ENCODE measurements at places on chromosomes 7 and 10.

DNA sequence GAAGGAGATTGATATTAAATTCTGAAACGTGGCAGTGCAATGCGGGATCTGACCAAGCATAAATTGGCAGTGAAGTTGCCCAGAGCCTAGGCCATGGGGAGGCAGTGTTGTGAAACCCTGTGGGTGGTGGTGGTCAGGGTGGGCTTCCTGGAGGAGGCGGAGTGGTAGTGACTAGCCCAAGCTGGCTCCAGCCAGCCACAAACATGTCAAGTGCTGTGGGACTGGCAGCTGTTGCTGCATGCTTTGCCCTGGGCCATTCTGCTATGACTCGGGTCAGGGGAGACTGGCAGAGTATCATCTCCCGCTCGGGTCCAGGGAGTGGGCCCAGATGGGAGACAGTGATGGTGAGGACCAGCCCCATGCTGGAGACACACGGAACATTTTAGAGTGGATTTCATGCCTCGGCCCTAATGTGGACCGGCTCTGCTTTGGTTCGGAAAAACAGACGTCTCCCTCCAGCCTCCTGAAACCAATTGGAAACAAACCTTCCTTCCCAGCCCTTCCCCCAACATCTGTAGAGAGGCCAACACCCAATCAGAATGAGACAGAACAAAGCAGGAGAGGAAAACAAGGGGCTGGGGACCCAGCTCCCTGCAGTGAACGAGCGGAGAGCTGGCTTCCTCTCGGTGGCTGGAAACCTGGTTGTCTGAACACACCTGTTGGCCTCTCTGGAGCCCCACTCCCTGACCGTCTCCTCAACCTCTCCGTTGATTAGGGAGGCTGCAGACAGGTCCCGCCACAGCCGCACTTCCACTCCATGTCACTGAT is 58.2 kb downstream of the TMEM270 start:
- DNase-seq: no peak

- DNase-seq: no peak
Measured at GRCh38 chr10:45373576-45374349, at the start of gene ALOX5. ALOX5 (plus strand) TSS chr10:45374216; CDS start chr10:45374280, 64 bp downstream.

- peak; percentile 36 for DNase-seq
Measured at GRCh38 chr7:83413831-83414230, 235.1 kb downstream of the SEMA3E start.

DNA sequence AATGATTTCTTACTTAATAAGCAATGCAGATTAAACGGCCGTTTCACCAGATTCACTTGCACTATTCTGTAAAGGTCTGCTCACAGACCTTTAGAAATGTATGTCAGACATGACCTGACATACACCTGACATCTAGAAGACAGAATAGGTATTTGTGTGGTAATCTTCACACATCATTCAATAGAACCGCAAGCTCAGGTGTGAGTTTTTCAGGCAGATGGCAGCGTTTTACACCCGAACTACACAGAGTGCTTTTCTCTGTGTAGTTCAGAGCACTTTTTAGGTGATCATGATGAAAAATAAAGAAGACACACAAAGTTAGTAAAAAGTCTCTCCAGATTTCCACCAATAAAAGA is 63.2 kb downstream of the PRKCQ start:
- no peak for DNase-seq

DNA sequence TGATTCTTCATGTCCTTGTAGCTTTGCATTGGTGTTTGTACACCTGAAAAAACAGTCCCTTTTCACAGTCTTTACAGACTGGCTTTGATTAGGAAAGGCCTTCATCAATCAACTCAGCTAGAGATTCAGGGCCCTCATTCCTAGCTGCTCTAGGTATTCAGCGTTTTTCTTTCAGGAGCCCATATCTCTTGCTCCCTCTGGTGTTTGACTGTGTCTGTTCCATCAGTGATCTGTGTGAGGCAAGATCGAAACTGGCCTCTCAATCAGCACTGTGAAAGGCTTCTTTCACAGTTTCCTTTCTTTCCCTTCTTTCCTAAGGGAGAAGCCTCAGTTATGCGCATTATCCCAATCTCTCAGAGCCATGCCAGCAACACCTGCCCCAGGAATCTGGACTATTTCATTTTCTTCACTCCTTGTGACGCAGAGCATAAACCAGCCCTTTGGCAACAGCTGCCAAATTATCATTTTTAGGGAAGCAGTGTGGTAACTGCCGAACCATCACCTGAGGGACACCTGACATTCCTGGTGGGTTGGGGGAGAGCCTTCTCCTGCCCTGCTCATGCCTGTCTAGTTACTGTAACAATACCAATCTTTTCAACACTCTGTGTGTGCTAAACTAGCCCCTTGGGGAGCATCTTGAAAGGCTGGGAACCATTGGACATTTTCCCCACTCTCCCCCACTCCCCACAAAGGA is 75.7 kb upstream of the CCDC71L start:
- peak; percentile 90 for DNase-seq

DNA sequence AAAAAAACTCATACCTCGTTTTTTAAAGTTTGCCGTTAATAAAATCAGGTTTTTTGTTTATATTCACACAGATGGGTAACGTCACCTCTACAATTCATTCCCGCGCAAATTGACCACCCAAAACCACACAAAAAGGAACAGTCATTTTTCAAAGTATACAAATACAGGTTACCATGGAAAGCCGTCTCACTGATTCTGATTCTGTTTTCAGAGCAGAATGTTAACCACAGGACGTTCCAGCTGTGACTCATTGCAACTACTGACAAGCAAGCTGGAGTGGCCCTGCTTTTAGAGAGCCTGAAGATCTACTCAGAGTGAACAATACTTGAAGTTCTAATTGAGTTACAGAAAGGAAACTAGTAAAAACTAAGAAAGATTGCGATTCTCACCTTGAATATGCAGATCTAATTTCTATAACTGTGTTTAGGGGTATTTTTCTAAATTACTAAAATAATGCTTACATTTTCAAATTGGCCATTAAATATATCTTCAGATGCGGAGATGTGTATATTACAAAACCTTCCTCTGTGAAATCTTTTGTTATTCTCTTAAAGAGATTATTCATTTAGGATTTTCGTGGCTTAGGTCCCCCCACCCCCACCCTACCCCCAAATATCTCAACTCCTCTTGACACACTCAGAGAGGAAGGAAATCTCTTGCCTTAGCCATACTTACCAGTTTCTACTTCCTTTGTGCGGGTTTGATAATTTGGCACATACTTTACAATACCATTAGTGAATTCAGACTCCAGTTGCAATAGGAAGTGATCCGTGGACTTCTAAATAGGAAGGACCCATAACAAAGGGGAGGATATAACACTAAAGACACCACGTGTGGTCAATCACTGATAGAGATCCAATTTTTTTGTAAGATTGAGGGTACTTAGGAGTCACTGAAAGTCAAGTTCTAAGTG is 106.0 kb downstream of the CUBN start:
- DNase-seq: peak; percentile 100

DNA sequence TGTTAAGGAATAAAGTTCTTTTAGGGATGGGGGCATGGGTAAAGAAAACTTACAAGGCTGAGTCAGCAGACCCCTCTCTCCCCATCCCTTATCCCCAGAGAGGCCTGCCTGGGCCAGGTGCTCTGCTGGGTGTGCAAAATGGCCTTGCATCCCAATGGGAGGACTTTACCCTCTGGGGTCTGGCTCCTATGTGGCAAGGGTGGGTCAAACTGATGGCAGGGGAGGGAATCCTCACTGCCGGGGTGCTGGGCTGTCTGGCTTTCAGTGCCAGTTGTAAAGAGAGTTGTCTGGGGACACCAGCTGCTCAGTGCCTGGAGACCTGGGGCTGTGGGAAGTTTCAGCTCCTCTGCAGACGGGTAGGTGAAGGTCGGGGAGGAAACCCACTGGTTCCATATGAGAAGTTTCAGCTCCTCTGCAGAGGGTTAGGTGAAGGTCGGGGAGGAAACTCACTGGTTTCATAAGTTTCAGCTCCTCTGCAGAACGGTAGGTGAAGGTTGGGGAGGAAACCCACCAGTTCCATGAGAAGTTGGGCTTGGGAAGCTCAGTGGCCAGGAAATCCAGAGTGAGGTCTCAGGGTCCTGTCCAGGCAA is 127.2 kb upstream of the PODXL start:
- DNase-seq: no peak

- DNase-seq: peak; percentile 96
Measured at GRCh38 chr10:112461029-112461887, 14.2 kb downstream of the VTI1A start.

DNA sequence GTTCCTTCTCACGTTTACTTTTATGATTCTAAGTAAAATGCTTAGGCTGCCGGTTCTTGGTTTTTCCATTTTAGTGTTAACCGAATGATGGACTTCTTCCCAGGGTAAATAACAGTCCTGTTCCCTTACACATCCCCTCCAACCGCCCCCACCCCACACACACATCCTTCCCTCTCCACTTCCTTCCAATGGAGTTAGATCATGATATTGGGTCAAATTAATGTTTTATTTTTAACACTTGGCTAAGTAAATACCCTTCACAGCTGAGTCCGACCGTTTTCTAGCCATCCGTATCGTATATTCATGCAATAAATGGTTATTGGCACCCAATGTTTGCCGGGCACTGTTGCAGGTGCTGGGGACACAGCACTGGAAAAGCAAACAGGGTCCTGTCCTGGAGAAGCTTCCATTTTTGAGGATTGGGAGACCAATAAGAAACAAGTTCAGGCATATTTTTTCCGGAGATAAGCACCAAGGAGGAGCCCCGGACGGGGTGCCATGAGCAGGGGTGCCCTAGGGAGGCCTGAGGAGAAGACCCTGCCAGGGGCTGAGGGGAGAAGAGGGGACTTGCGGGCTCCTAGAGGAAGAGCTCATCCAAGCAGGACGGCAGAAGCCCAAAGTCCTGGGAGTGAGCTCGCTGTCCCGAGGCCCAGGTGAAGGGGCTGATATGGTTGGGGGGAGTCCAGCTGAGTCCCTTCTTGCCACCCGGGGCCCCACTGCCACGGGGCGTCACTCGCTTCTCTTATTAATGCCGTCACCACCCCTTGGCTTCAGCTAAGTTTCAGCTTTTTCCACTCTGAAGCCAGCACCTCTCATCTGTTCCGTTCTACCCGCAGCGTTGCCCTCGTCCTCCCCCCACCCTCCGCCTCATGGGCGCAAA is 126.0 kb upstream of the RET start:
- DNase-seq: no peak

GRCh38 chr7:157896774-157897555 is 560.2 kb downstream of the DNAJB6 start:
- DNase-seq: no peak

DNA sequence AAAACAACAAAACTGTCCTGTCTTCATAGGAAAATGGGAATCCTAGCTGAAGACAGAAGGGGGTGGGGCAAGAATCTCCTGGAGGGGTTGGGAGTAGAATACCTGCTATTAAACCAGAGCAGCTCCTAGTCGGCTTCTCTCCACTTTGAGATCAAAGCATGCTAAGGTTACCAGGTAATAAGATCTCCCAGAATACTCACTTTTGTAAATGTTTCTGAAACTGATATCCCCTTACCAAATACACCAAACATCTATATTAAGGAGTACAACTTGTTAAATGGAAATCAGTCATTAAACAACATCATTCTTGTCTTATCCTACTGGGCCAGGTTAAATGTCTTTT is 29.5 kb upstream of the DAGLB start:
- DNase-seq: no peak

- DNase-seq: no peak
Measured at GRCh38 chr10:102769375-102770107, 25.8 kb downstream of the WBP1L start.

DNA sequence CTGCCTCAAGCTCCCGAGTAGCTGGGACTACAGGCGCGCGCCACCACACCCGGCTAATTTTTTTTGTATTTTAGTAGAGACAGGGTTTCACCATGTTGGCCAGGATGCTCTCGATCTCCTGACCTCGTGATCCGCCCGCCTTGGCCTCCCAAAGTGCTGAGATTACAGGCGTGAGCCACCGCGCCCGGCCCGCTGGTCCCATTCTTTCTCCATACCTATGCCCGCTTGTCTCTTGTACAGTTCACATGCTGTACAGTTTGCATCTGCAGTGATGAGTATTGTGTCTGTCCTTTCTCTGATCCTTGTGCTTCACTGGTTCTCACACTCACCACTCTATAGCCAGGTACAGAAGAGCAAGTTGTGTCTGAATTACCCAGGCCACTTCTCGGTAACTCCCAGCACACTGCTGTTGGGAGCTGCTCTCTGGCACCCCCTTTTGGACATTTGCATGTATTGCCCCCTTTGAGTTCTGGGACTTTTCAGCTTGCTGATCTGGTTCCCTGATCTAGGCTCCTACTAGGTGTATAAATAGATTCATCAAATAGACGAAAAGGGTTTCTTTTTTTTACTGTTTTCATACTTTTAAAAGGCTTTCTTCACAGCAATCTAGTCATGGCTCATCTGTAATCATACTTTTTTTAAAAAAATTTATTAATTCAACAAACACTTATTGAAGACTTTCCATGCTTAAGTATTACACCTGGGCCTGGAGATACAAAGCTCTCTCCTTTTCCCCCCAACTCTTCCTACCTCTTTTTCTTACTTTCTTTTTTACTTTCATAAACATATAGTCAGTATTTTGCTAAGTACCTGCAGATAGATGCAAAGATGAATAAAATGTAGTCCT is 53.5 kb downstream of the AOAH start:
- DNase-seq: peak; percentile 75

GRCh38 chr7:40211276-40212003 is 76.6 kb downstream of the SUGCT start:
- peak; percentile 72 for DNase-seq

DNA sequence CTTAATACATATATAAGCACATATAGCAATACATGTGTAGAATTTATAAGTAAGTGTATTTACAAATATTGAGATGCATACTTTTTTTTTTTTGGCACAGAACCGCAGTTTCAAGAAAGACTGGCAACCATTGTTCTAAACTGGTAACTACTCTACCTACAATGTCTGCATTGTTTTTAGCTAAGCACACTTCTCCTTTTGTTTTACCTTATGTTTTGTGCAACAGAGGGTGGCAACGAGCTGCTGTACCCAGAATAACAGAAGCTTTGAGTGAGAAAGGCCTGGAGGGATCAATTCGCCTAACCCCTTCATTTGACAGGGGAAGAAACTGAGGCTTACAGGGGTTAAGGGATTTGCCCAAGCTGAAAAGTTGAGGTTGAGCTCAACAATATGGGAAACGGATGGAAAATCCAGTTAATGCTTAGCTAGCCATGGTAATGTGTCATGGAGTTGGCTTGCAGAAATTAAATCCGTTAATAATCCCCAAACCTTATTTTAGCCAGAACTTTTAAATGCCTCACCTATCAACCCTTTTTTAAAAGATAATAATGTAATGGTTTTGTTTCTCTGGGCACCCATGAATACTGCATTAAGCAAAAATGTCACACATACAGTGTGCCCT is 25.5 kb downstream of the FZD1 start:
- no peak for DNase-seq

GRCh38 chr7:22651534-22652243 is 75.3 kb upstream of the IL6 start:
- DNase-seq: peak; percentile 78

- no peak for DNase-seq
Measured at GRCh38 chr7:100484673-100485045, 932 bp downstream of the NYAP1 start.

DNA sequence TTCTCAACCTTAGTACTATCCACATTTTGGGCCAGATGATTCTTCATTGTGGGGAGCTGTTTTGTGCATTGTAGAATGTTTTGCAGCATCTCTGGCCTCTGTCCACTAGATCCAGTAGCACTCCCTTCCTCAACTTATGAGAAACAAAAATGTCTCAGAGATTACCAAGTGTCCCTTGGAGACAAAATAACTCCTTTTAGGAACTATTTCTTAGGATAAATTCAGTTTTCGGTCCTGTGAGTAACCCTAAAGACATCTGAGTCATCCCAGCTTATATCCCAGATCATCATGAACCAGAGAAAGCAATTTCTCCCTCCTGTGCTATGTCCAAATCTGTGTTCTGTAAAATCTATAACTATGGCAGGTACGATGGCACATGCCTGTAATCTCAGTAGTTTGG is 266.6 kb upstream of the PHYHIPL start:
- DNase-seq: no peak

GRCh38 chr7:50544992-50545391 is 20.2 kb downstream of the DDC start:
- DNase-seq: no peak
